Activated T-helper 1 cell treated with anti-CD3 and anti-CD28 coated beads, Interleukin-2, amount 50 U/mL, for 16 hours (primary cell): ENCODE measurements at places on chromosomes 13 and 19.

GRCh38 chr19:16180611-16181010 is 4.6 kb upstream of the FAM32A start:
- no peak for DNase-seq

GRCh38 chr19:56946159-56946558 is 105.6 kb upstream of the PEG3 start:
- DNase-seq = no peak

GRCh38 chr13:65744836-65745235 is 1485.3 kb downstream of the PCDH9 start:
- DNase-seq = no peak

- DNase-seq = no peak
These were observed 36.0 kb downstream of the BRD4 start for GRCh38 chr19:15296353-15296752.
